ENCODE measurements at places on chromosomes 7 and 10.

GRCh38 chr7:53657586-53657985, 622.2 kb downstream of the POM121L12 start:
- DNase-seq = no peak

DNA sequence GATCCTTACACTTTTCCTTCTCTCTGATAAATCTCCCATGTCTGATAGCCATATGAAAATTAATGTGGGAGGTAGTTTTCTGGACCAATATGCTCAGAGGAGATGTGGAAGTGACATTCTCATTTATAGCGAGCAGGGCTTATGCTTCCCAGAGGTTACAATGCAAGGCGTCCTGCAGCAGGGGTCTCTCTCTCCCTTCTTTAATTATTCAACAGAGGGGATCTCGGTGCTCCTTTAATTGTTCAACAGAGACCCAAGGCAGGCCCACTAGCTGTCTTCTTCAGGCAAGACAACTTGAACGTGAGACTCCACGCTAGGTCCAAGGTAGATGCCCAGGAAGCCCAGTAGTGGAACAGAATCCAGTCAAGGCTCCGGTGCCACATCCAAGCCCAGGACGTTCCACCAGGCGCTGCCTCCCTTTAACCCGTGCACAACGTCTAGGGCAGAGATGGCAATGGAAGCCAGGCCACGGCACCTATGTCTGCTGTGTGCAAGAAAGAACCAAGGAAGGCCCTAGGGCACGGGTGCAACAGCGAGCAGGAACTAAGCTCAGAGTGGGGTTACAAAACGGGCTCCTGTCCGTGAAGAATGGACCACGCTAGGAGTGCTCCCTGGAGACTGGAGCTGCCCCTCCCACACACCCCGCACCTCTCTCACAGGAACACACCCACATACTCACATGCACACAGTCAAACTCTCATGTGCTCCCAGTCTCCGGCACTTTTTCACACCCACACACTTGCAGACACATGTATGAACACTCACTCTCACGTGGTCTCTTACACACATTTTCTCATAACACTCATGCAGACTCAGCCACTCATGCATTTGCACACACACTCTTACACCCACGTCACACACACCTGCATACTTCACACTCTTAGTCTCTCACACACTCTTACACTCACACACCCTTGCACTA, 230.4 kb downstream of the TNS3 start:
- no peak for DNase-seq

- DNase-seq = no peak
Observed at GRCh38 chr7:12357508-12357907, 46.2 kb downstream of the VWDE start.

GRCh38 chr7:157877298-157878090, 540.7 kb downstream of the DNAJB6 start:
- DNase-seq = no peak

GRCh38 chr10:131205556-131205955, 106.0 kb downstream of the TCERG1L start:
- no peak for DNase-seq

- DNase-seq = no peak
Observed at GRCh38 chr7:22331704-22332103, 25.2 kb downstream of the RAPGEF5 start.

Data from astrocyte (in vitro differentiated cells and primary cell).